ENCODE measurements at places on chromosomes 1 and 21.
A peak's percentile ranks its signal among the peaks of the same experiment; 100 is the strongest.

DNA sequence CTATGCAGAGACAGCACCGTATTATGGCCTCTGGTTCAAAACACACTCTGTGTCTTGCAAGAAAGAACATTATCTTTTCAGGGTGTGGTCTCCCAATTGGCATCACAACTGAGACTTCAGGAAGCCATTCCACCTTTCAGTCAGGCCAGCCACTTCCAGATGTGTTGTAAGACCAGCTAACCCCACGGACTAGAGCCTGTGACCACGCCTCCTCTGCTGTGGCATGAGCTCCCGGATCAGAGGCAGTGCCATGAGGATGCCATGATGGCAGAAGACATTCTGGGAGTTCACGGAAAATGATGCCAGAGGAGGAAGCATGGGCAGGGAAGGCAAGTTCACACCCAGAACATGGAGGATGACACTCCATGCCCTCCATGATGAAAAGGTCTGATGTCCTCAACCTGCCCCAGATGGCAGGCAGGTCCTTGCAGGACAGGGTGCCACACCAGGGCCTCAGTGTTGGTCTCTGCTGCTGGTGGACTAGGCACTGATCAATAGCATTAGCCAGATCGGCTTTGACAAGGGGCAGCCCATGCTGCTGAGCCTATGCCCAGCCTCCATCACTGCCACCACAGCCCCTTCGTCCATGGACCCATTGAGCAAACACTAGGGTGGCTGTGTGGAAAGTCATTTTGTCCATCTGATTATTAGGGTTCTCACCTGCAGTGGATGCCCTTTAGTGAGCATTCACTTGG lies 341.6 kb downstream of the MATN1 start:
- no peak for DNase-seq

- peak; percentile 33 for DNase-seq
Observed at GRCh38 chr1:93448292-93448982, 519 bp downstream of the FNBP1L start.

DNA sequence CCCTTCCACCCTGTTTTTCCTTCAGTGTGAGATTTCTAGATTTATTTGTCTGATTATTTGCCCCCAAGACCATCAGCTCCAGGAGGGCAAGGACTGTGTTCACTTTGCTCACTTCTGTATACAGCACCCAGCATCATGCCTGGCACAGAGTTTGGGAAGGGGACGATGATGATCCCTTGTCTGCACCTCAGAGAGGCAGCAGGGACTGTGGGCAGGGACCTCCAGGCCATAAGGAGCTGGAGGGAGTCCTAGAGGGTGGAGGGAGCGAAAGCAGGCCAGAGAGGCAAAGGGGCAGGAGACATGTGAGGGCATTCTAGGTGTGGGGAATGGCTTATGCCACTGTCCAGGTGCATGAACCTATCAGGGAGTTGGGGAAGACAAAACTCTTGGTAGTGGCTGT lies 32.8 kb downstream of the H3-3A start:
- no peak for DNase-seq

DNA sequence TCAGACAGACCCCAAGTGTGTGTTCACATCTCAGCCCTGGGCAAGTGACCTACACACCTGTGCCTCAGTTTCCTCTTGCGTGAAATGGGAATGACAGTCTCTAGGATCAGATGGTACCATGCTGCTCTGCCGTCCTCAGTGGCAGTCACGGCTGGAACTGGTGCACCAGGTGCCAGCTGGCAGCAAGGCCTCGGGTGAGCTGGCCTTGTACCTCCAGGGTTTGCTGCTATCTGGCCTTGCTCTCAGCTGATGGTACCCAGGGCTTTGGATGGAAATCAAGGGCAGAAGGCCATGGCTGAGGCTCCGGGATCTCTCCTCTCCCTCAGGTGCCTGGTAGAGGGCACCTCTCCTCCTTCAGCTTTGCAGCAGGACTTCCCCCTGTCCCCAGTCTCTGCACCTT lies 21.3 kb downstream of the TMEM201 start:
- DNase-seq, result no peak

DNA sequence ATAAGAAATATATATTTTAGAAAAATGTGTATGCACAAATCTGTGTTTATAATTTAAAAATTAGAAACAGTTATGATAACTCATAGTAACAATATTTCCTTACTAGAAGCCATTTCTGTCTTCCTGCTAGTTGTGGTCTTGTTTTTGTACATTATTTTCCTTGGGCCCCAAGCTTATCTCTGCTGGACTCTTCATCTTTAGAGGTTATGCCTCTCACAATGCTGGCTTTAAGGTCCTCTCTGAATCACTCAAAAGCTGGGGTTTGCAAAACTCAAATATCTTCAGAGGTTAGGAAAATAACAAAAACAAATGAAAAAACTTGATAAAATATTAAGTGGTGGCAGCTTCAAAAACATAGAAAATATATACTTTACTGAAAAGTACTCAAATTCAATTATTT lies 133.8 kb downstream of the PTPRC start:
- no peak for DNase-seq

- DNase-seq, result no peak
Observed at GRCh38 chr1:51330331-51331201, at the start of gene TTC39A. TSS of gene TTC39A (minus strand) at chr1:51330562. CDS start at chr1:51330477, 85 bp downstream.

DNA sequence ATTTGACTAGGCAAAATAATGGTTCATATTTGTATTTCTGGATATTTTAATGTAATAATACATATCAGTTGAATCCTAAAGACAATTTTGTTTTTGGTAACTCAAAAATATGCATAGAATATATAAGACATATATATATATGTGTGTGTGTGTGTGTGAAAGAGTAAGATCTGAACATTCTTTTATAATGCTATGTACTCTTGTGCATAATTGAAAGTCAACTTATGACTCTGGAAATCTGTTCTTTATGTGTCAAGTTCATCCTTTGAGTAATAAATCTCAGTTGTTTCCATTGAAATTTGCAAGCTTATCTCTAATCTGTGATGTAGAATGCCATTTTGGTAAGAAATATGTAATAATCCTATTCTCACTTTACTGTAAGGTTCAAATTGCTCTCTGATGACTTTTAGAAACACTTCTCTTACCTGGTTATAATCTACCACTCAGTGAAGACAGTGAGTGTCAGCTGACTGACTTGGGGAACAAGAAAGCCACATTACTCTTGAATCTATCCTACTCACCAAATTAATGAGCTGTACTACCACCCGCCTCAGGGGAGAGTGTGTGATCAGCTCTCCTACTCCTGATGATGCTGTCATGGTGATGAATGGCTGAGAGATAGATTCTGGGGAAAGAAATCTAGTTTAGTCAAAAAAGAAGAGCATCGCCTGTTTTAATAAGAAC lies 15.0 kb upstream of the NEK7 start:
- no peak for DNase-seq

- DNase-seq, result no peak
Observed at GRCh38 chr1:221638595-221638994, 103.3 kb downstream of the DUSP10 start.

DNA sequence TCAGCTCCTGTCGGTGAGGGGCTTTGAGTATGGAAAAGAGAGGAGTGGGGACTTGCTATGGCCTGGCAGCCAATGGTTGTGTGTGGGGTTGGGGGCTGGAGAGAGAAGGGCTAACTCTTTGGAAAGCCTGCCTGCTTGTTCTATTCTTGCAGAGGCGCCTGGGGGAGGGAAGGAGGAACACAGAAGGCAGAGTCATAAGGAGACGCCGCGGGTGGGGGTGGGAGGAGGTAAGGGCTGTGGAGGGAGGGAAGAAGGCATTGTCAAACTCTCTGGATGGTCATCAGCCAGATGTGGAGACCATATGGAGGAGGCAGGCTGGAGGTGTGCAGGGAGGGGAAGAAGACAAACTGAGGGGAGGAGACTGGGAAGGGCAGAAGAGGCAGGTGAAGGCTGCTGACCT lies 70.0 kb downstream of the PLXNA2 start:
- no peak for DNase-seq

- no peak for DNase-seq
Observed at GRCh38 chr1:53163291-53163768, 20.9 kb upstream of the SLC1A7 start.

- DNase-seq, result no peak
Observed at GRCh38 chr1:112165375-112165774, 175.9 kb upstream of the KCND3 start.

GRCh38 chr21:38376693-38377092 lies 119.9 kb downstream of the KCNJ15 start:
- no peak for DNase-seq

DNA sequence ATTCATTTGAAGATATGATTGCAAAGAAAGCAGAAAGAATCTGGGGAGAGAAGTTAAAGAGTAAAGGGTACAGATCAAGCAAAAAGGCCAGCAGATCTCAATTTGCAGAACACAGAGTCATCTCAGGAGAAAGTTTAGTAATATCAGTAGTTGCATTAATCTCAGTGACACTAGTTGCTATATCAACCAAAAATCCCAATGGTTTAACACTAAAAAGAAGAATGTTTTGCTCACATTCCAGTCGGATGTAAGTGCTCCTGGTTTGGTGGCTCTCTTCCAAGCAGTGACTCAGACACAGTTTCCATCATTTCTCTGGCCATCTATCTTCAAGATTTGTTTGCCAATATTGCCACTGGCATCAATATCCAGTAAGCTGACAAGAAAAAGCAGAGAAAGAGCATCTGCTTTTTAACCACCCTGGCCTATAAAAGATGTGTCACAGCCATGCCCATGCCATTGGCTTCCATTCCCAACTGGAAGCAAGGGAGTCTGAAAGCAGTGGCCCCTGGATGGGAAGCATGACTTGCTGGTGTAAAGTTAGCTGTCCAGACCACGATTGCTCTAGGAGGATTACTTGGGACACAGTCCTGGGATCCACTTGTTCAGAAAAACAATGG lies 45.5 kb upstream of the AIM2 start:
- no peak for DNase-seq

GRCh38 chr1:59814901-59815825 lies at the start of gene HOOK1:
TSS of gene HOOK1 (plus strand) at chr1:59814949. CDS start at chr1:59815118, 169 bp downstream.
- no peak for DNase-seq

- no peak for DNase-seq
Observed at GRCh38 chr1:210681158-210681557, 352.5 kb downstream of the HHAT start.

DNA sequence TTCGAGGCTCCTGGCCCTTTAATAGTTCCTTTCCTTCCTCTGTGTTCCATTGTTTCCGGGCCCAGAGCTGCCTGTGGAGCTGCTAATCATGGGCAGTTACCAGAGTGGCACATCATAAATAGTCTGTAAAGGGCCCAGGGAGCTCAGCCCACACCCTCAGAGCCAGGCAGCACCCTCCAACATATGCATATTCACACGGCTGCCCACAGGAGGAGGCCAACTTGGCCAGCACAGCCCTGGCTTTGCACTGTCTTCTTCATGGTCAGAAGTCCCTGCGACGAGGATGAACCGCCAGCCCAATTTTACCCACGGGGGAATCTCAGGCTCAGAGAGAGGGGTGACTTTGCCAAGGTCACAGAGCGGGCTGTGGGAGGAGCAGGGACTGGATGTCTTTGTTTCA lies 172.5 kb downstream of the TRABD2B start:
- no peak for DNase-seq

DNA sequence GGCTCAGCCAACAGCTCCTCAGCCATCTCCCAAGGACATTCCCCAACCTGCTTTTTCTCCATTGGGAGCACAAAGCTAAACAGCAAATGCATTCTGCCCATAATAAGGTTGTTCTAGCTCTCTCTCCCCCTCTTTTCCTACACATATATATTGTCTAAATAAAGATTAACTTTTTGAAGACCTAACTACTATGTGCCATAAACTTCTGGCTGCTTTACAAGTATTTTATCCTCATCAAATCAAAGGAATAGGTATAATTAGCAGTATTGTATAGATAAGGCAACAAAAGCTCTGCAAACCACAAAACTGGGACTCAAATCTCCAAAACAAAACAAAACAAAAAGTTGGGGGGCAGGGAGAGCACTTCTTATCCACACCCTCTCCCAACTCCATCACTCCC lies 43.4 kb downstream of the TGFBR3 start:
- DNase-seq, result no peak

DNA sequence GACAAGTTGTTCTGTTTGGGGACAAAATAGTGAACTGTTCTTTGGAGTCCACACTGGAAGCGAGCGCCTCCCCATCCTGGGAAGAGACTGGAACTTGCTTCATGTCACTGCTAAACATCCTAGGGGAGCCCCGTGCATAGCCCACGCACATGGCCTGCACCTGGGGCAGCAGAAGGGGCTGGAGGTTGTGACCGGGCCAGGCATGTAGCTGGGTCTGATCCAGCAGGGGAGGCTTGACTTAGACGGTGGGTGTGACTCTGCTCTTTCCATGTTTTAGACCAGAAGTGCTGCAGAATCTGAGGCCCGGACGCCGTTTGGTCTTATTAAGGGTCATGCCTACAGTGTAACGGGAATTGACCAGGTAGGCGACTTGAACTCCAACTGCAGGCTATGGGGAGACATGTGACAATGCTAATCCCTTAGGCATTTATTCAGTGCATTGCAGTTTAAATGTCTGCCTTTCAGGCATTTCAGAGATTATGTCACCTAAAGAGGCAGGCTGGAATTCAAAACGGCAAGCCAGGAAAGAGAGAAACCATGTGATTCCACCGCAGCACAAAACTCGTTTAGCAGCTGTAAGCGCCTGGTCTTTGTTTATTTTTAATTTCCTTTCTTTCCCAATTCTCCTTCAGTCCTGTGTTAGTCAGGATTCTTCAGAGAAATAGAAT lies 21.8 kb downstream of the CAPN9 start:
- no peak for DNase-seq
